ENCODE measurements at places on chromosomes 3 and 15.

DNA sequence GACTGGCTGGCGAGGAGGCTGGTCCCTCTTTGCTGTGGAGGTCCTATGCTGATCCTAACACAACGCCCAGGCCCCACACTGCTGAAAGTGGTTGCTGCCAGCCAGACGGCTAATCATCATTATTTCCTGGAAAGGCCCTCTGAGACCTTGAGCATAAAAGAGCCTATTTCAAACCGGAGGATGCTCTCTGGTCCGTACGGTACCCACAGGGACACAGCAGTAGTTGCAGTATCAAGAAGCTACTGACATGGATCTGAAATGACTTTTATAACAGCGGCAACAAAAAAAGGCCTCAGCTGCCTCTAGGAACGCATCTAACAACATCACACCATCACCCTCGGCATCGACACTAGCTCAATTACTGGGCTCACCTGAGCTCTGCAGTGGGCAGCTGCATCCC is 59.1 kb upstream of the FOXB1 start:
- DNase-seq = no peak

GRCh38 chr15:96296264-96296663 is 34.2 kb upstream of the NR2F2 start:
- DNase-seq = no peak

- no peak for DNase-seq
Observed at GRCh38 chr3:30305021-30305420, 301.4 kb upstream of the TGFBR2 start.

GRCh38 chr3:125045965-125046364 is 9.8 kb downstream of the HEG1 start:
- DNase-seq = no peak

DNA sequence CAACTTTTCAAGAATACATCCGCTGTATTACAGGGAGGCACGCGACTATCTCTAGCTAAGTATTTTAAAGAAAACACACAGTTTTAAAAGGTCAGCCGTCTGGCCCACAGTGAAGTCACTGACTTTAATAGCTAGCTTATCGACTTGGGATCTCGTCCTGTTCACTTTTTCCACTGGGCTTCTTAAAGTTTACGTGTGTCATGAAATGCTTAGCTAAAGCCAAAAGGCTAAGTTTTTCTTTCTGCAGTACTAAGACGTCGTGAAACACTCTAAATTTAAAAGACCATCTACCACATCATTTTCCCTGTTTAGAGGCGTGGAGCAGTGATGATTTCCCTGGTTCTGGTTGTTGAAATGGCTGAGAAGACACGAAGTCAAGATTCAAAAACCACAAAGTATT is 27.1 kb downstream of the LRIG1 start:
- DNase-seq = no peak

GRCh38 chr15:62099094-62099601 is 32.4 kb downstream of the C2CD4A start:
- no peak for DNase-seq
